ENCODE measurements at places on chromosomes 4 and X.

DNA sequence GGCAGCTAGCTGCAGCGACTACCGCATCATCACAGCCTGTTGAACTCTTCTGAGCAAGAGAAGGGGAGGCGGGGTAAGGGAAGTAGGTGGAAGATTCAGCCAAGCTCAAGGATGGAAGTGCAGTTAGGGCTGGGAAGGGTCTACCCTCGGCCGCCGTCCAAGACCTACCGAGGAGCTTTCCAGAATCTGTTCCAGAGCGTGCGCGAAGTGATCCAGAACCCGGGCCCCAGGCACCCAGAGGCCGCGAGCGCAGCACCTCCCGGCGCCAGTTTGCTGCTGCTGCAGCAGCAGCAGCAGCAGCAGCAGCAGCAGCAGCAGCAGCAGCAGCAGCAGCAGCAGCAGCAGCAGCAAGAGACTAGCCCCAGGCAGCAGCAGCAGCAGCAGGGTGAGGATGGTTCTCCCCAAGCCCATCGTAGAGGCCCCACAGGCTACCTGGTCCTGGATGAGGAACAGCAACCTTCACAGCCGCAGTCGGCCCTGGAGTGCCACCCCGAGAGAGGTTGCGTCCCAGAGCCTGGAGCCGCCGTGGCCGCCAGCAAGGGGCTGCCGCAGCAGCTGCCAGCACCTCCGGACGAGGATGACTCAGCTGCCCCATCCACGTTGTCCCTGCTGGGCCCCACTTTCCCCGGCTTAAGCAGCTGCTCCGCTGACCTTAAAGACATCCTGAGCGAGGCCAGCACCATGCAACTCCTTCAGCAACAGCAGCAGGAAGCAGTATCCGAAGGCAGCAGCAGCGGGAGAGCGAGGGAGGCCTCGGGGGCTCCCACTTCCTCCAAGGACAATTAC lies 1.4 kb downstream of the AR start:
- DNase-seq = no peak

DNA sequence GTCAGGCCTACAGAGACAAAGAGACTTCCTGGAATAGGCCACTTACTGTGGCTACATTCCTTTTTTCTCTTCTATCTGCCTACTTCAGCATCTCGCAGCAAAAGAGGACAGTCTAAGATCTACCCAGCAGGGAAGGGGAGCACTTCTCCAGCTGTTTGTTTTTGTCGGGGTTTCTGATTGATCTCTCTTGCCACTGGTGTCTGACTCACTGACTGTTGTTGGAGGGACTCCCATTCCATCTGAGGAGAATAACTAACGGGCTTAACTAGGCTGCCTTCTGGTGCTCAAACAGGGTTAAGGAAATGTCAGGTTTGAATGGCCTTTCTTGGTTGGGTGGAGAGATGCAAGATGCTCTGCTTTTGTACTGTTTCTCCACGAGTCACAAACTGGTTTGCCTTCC lies 100.2 kb upstream of the TMEM164 start:
- DNase-seq = no peak

DNA sequence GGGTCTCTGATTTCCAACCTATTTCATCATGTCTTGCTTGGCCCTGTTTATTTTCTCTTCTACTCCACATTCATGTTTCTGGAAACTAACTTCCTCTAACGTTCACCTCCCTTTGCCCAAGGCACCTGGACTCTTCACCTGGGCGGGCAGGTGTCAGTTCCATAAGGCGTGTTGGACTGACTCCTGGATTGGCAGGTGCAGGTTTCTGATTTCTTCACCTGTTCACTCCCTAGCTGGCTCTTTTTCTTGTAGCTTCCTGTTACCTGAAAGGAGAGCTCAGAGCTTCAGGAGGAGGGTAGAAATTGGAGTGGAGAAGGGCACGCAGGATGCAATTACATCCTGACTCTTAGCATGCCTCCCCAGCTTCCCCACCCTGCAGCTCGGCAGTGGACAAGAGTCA lies 350.8 kb upstream of the KLF3 start:
- no peak for DNase-seq

GRCh38 chr4:33975995-33976394 lies 2268.3 kb downstream of the ARAP2 start:
- DNase-seq = no peak

- no peak for DNase-seq
These were observed 415.4 kb downstream of the MAGEB5 start for GRCh38 chrX:26631385-26631784.

- DNase-seq = no peak
These were observed 14.8 kb upstream of the LAP3 start for GRCh38 chr4:17562157-17562556.

- no peak for DNase-seq
These were observed 84.1 kb upstream of the MAGEA4 start for GRCh38 chrX:151828439-151829080.

DNA sequence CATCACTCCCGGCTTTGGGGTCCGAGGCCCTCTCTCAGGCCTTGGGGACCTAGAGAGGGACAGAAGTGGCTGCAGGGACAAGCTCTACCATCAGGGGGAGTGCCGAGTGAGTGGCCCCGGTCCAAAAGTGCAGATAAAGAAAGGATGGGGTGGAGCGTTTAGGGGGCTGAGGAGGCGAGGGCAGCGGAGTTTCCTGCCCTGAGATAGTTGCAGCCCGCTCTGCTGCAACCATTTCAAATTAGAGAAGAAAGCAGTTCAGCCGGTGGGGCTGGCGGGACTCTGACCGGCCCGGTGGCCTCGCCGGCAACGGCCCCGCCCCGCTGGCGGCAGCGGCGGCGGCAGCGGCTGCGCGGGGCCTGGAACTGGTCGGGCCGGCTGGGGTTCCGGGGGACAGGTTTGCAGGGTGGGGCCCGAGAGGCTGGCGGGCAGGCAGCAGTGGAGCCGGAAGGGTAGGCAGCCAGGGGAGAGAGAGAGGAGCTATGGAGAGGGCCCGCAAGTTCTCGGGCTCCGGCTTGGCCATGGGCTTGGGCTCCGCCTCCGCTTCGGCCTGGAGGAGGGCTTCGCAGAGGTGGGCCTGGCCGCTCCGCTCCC lies 7.6 kb downstream of the DLG3 start:
- DNase-seq = no peak

DNA sequence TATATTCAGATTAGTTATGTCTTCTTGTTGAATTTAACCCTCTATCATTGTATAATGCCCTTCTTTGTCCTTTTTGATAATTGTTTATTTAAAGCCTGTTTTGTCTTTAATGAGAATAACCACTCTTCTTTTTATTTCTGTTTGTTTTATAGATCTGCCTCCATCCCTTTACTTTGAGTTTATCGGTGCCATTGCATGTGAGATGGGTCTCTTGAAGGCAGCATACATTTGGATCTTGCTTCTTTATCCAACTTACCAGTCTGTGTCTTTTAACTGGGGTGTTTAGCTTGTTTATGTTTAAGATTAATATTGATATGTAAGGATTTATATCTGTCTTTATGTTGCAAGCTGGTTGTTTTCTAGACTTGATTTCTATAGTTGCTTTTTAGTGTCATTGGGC lies 115.8 kb downstream of the RTL3 start:
- no peak for DNase-seq

- peak; percentile 37 for DNase-seq
These were observed 2.3 kb downstream of the MAML3 start for GRCh38 chr4:140151699-140152012.

DNA sequence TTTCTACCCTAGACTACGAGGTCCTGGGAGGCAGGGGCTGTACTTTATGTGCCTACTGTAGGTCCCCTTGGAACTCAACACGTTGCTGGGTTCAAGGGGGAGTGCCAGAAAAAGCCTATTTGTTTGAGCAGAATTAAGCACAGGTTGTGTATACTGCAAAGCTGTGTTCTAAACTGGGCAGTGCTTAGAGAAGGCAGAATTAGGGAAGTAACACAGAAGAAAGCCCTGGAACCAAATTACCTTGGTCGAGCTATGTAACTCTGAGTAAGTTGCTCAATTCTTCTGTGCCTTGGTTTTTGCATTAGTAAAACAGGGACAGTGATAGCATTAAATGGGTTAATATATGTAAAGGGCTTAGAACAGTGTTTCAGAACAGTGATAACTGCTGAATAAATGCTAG lies 245.0 kb upstream of the SFRP2 start:
- no peak for DNase-seq

- no peak for DNase-seq
These were observed 105.1 kb downstream of the PHF8 start for GRCh38 chrX:53939127-53939526.

GRCh38 chr4:6469898-6470501 lies 2.4 kb downstream of the PPP2R2C start:
- DNase-seq = no peak

GRCh38 chr4:103075894-103076746 lies 441 bp downstream of the SLC9B2 start:
- DNase-seq = peak; percentile 21

- DNase-seq = no peak
These were observed 97.3 kb upstream of the ATP6AP2 start for GRCh38 chrX:40483502-40483901.

- no peak for DNase-seq
These were observed 137.0 kb downstream of the RBM47 start for GRCh38 chr4:40492691-40493090.

GRCh38 chr4:2066011-2066551 lies 7.0 kb downstream of the NAT8L start:
- DNase-seq = no peak

DNA sequence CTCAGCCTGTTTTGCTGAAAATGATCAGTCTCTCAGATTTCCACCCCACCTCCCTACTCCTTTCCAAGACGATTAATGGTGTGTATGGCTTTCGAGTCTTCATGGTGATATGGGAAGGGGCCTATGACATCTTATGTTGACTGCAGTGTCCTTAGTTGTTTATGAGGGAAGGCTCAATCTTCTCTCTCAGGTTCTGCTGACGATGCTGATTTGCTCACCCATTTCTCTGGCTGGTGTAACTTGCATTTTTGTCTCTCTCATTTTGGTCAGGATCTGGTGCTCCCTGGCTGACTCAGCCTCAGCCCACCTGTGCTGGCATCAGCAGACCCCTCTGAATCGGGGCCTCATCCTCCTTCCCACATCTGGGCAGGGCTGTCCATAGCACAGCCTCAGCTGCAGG lies 31.4 kb upstream of the XAGE2 start:
- DNase-seq = no peak

GRCh38 chr4:37981425-37981824 lies 21.2 kb downstream of the PTTG2 start:
- no peak for DNase-seq

All from stimulated activated CD8-positive, alpha-beta memory T cell treated with anti-CD3 and anti-CD28 coated beads, Interleukin-4, amount 100 ng/mL, for 1 hour (primary cell).